ENCODE measurements at places on chromosomes 1 and 21.

DNA sequence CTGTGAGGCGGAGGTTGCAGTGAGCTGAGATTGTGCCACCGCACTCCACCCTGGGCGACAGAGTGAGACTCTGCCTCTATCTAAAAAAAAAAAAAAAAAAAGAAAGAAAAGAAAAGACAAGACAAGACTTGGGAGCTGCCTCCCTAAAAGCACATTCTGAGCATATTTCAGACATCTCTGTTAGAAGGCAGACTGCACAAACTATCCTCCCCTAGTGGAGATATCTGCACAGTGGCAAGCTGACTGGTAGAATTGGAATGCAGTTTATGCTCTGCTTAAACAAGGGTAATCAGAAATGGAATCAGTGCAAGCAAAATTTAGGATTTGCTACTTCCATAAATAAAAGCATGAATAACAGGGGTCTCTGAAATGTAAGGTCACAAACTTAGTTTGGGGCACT, 31.8 kb downstream of the GNG4 start:
- no peak for DNase-seq

- DNase-seq, result peak; percentile 77
Observed at GRCh38 chr1:108830119-108831008, 26.5 kb downstream of the AKNAD1 start.

DNA sequence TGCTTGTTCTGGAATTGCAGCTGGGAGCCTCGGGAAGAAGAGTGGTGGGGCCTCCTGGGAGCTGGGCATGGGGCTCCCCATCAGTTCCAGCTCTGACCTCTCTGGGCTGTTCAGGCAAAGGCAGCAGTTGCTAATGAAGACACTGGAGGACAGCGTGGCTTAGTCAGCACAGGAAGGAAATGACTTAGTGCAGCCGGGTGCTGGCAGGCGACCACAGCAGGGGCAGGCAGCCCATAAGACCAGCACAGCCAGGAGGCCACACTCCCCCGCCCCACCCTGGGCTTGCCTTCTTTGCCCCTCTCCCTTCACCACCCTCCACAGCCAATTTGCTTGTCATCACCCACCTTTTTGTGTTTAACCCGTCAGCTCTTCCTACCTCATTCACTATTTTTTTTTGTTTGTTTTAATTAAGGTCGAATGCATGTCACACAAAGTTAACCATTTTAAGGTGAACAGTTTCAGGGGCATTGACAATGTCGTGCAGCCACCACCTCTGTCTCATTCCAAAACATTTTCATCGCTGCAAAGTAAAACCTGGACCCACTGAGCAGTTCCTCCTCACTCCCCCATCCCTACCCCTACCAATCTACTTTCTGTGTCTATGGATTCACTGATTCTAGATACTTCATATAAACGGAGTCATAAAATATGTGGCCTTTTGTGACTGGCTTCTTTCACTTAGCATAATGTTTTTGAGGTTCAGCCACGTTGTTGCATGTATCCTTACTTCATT, 10.9 kb downstream of the OLIG2 start:
- DNase-seq, result no peak

DNA sequence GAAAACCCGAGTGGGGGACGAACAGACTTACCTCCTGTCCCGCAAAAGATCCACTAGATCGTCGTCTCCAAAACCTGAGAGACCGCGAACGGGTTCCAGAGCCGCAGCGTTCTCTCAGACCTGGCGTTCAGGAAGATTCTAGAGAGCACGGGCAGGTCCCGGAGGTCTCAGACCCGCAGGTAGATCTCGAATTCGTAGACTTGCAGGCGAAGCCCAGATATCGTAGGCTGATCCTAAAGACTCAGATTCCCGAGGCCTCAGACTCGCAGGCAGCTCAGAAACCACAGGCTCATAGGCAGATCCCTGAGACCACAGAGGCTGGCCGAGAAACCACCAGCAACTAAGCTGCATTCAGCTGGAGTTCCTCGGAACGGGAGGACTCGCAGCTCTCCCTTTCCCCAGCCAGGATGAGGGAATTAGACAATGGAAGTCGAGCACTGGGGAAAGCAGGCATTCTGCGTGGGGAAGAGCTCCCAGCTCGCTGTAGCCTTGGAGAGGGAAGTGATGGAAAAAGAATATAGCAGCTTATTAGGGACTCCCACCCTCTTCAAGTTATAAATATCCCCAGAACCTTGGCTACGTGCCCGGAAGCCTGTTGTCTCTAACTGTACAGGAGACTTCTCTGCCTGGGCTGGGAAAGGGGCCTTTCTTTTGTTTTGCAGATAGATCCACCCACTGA, at the start of gene ZNF436:
Gene ZNF436, minus strand, starts transcription at position 502 of the 679 bp plus-strand sequence. CDS start 1,831 bp downstream, outside the sequence.
- peak; percentile 83 for DNase-seq

GRCh38 chr1:211296396-211296795, 30.2 kb upstream of the TRAF5 start:
- no peak for DNase-seq

- no peak for DNase-seq
Observed at GRCh38 chr1:171931752-171932151, 90.5 kb downstream of the DNM3 start.

GRCh38 chr1:211377539-211378450, 51.2 kb downstream of the TRAF5 start:
- no peak for DNase-seq

GRCh38 chr1:181057079-181057478, 23.3 kb downstream of the MR1 start:
- no peak for DNase-seq

DNA sequence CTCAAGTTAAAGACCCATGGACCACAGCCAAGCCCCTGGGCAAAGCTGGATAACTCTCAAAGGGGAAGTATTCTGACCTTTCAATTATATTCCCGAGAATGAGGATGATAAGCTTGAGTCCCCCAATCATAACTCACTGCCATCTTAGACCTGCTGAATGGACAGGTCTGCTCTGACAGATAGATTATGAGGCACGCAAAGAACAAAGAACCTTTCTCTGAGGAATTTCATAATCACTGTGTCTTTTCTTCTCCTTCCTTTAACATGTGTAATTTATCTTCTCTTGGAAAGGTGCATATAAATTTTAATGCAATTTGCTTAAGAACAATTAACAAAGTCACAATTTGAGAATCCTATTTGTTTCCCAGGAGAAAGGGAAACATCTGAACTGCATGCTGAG, 22.0 kb downstream of the PIGM start:
- no peak for DNase-seq

- DNase-seq, result peak; percentile 42
Observed at GRCh38 chr1:30715216-30715615, 8.2 kb downstream of the MATN1 start.

DNA sequence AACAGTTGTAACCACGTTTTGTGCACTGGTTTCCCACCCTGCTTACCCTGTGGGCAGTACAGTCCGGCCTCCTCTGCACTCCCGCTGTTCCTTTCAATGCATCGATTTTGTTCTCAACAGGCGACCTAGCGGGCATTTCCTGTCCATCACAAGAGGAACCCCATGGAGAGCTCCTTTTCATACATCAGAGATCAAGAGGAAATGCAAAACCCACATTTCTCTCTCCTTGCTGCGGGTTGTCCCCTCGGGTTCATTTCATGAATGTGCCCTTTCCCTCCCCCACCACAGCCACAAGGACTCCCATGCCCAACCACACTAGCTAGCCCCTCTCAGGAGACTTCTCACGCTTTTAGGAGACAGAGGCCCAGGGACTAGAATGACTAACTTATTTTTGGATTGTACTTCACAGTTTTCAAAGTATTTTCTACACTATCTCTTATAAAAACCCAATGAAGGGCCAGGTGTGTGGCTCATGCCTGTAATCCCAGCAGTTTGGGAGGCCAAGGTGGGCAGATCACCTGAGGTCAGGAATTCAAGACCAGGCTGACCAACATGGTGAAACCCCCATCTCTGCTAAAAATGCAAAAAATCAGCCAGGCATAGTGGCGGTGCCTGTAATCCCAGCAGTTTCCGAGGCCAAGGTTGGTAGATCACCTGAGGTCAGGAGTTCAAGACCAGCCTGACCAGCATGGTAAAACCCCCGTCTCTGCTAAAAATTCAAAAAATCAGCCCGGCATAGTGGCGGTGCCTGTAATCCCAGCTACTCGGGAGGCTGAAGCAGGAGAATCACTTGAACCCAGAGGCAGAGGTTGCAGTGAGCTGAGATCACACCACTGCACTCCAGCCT, 18.4 kb downstream of the ATP1A4 start:
- no peak for DNase-seq

DNA sequence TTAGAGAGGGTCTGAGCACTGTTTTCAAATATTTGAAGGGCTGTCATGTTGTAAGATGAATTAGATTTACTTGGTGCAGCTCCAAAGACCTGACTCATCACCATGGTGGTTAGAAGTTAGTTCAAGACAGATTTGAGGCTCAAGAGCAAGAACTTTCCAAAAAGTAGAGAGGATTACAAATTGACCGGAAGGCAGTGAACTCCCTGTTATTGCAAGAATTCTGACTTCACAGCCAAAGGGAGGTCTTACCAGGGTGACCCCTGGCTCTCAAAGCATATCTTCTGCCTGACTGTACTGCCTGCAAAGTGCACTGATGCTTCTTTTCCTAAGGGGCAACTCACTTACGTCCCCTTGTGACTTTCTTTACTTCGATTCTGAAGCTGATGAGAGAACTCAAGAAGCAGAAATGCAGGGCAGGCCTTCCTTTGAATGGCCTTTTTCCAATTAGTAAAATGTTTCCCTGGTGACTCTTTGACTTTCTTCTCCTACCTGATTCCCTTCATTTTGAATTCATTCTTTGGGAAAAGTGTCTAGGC, 86.4 kb downstream of the NAV1 start:
- DNase-seq, result no peak

DNA sequence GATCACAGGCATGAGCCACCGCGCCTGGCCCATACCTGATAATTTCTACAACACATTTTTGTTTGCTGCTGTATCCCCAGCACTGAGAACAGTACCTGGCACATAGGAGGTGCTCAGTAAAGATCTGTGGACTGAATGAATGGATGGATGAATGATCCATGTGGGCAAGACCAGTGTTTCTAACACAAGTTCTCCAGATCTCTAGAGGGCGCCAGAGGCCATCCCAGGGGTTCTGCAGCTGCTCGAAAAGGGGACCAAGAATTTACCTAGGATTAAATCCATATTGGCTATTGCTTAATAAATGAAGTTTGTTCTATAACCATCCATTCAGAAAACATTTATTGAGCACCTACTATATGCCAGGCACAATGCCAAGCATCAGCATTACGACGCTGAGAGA, 167.7 kb downstream of the ACTL8 start:
- peak; percentile 40 for DNase-seq

DNA sequence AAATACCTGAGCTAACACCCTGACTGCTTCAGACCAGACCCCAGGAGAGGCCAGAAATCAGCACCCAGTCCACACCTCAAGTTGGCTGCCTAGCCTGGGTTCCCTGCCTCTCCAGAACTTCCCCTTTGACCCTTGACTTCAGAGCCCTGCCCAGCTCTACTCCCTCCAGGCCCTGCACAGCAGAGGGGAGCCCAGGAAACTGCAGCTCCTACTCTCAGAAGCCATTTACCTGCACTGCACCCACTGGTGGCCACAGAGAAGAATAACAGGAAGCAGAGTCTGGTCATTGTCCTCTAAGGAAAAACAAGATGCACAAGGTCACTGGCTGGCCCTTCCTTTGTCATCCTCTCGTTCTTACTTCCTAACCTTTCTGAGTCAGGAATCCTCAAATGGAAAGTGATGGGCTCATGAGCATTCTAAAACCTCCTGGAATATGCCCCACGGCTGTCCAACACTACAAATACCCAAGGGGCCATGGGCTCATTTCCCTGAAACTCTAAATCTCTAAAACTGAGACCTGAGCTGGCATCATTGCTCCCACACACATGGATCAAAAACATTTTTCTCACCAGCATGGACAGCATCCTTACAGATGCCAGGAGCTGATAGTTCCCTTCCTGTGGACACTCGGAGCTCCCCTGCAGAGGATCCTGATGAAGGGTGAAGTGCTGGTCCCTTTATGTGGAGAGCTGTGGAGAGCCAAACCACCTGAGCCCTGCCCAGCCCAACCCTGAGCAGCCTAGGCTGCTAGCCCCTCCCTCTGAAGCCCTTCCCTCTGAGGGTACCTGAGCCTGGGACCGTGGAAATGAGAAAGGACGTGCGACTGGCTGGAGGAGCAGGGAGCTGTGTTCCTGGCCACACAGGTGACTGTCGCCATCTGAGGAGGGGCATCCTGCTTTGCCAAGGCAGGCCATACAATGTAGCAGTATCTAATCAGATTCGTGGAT, at the start of gene ITLN2:
Gene ITLN2, minus strand, starts transcription at position 652 of the 947 bp plus-strand sequence. Its CDS starts 68 bp downstream, at position 584.
- DNase-seq, result peak; percentile 82

GRCh38 chr1:203628201-203629015, 1.8 kb downstream of the ATP2B4 start:
- DNase-seq, result no peak

GRCh38 chr1:154327466-154328317, 2.4 kb downstream of the ATP8B2 start:
- DNase-seq, result peak; percentile 68

DNA sequence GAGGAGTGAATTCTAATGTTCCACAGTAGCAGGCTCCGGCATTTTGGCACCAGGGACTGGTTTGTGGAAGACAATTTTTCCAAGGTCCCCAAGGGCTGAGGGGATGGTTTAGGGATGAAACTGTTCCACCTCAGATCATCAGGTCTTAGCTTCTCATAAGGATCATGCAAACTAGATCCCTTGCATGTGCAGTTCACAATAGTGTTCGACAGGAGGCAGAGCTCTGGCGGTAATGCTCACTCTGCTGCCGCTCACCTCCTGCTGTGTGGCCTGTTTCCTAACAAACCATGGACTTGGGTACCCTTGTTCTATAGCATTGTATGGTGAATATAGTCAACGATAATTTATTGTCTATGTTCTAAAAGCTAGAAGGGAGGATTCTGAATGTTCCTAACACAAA, 16.6 kb downstream of the CRNN start:
- DNase-seq, result peak; percentile 32

DNA sequence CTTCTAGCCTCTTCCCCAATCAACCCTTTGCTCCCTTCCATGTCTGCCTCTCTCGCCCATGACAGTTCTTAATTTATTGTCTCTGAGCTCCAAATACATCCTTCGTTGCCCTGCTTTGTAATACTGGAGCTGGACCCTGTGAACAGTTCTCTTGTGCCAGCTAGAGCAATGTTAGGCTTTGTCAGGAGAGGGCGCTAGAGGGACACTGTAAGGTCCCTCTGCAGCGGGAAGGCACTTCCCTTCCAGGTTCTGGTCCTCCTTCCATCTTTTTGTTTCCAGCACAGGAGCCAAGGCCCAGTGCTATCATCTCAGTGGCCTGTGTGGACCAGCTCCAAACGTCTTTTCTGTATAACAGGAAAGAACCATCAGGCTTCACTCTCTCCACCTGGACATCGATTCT, 95.9 kb downstream of the PTPRU start:
- peak; percentile 44 for DNase-seq

DNA sequence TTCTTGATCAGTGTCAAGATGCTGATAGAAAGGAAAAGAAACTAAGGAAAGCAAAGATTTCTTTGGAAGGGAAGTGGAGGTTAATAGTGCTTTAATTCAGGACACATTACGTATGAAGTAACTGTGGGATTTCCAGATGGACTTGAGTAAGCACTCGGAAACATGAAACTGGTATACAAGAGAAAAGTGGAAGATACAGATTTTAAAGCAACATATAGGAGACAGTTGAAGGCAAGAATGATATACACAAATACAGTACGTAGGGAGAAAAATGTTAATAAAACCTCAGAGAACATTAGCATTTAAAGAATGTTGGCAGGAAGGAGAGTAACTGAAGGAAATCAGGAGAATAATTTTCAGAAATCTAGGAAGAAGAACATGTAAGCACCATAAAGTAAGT, 730.9 kb upstream of the ADGRL2 start:
- no peak for DNase-seq
